Memory B cell (primary cell): ENCODE measurements at places on chromosomes 6 and 20.
A peak's percentile ranks its signal among the peaks of the same experiment; 100 is the strongest.

DNA sequence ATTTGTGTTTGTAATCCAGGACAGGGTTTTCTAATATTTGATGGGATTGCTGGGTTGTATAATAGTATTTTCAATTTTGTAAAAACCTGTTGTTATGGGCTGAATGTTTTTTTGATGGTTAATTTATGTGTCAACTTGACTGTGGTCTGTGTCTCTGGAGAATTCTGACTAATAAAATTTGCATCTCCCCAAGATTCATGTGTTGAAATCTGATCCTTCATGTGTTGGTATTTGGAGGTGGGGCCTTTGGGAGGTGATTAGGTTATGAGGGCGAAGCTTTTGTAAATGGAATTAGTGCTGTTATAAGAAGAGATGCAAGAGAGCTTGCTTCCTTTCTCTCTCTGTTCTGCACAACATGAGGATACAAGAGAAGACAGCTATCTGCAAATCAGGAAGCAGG lies 48.7 kb upstream of the SAMD5 start:
- H3K27me3 ChIP-seq, result peaks cover 2% of the 10 kb centered on the region
- peaks cover 2% of the 10 kb centered on the region for H3K4me1 ChIP-seq
- no peaks in the 10 kb centered on the region for H3K36me3 ChIP-seq
- DNase-seq, result no peak
- no peak overlapping the region for H3K4me3 ChIP-seq
- no peak overlapping the region for H3K27ac ChIP-seq

GRCh38 chr20:58078741-58079522 lies 149.5 kb downstream of the ANKRD60 start:
- H3K4me3 ChIP-seq, result no peak overlapping the region
- DNase-seq, result no peak
- peaks cover 12% of the 10 kb centered on the region for H3K27me3 ChIP-seq
- no peaks in the 10 kb centered on the region for H3K36me3 ChIP-seq
- peaks cover 3% of the 10 kb centered on the region for H3K4me1 ChIP-seq
- H3K27ac ChIP-seq, result no peak overlapping the region

DNA sequence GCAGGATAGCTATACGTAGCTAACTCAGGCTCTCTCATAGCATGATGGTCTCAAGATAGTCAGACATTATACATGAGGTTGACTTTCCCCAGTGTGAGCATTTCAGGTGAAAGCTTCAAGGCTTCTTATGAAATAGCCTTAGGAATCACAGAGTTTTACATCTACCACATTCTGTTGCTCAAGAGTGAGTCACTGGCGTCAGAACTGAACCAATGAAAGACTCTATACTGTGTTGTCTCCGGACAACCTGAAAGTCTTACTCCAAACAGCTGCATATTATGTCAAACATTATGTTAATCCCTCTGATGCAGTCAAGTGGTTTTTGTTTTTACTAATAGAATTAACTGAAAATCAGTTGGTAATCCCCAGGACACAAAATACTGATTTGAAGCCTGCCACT lies 79.8 kb upstream of the TRDN start:
- no peak overlapping the region for H3K4me3 ChIP-seq
- H3K36me3 ChIP-seq, result no peaks in the 10 kb centered on the region
- H3K27me3 ChIP-seq, result no peaks in the 10 kb centered on the region
- no peak for DNase-seq
- H3K4me1 ChIP-seq, result no peaks in the 10 kb centered on the region
- no peak overlapping the region for H3K27ac ChIP-seq

DNA sequence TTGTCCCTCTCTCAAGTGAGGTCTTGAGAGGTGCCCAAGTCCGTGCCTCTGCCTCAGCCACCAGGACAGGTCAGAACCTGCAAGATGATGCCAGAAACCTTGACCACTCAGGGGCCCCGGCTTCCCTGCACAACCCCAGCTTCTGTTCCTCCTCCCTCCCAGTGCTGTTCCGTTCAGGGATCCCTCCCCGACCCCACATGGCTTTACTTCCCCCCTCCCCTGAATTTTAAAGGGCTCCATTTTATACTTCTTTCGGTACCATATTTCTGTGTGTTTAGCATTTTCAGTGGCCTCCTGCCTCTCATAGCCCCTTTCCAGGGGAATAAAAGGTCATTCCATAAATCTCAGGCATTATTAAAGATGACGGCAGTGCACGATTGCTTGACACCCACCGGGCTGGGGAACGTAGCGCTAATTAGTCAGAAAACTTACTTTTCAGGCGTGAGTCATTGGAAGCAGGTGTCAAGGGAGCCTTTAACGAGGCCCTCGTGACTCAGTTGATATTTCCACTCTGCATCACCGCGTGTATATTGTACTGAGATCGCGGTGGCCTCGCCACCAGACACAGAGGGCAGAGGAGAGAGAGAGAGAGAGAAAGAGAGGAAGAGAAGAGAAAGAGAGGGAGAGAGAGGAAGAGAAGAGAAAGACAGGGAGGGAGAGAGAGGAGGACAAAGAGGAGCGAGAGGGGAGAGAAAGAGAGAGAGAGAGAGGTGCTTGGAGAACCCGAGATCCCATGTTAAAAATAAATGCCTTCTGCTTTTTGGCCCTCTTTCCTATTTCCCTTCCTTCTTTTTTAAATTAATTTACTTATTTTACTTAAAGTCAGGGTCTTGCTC lies 21.3 kb downstream of the KCNG1 start:
- peaks cover 27% of the 10 kb centered on the region for H3K27me3 ChIP-seq
- no peaks in the 10 kb centered on the region for H3K36me3 ChIP-seq
- DNase-seq, result no peak
- H3K4me1 ChIP-seq, result no peaks in the 10 kb centered on the region
- no peak overlapping the region for H3K4me3 ChIP-seq

- no peak overlapping the region for H3K4me3 ChIP-seq
- no peak overlapping the region for H3K27ac ChIP-seq
- no peaks in the 10 kb centered on the region for H3K4me1 ChIP-seq
- DNase-seq, result no peak
- no peaks in the 10 kb centered on the region for H3K36me3 ChIP-seq
Measured at GRCh38 chr6:165060720-165061119, 248.7 kb downstream of the C6orf118 start.

DNA sequence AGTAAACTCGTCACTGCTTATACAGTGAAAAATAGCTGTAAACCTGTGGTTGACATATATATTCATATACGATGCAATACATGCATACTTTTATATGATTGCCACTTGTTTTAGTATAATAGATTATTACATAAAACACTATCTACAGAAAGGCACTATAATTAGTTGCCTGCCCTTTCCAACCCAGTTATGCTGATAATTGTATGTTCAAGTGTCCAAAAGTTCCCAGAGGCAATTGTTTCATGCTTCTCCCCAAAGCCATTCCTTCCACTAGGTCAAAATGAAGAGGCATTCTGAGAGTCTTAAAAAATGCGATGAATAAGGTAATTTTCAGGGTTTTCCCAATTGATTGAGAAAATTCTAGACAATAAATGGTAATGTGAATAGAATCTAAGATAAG lies 434.6 kb downstream of the LMBRD1 start:
- DNase-seq, result no peak
- no peak overlapping the region for H3K27ac ChIP-seq
- H3K4me3 ChIP-seq, result no peak overlapping the region

DNA sequence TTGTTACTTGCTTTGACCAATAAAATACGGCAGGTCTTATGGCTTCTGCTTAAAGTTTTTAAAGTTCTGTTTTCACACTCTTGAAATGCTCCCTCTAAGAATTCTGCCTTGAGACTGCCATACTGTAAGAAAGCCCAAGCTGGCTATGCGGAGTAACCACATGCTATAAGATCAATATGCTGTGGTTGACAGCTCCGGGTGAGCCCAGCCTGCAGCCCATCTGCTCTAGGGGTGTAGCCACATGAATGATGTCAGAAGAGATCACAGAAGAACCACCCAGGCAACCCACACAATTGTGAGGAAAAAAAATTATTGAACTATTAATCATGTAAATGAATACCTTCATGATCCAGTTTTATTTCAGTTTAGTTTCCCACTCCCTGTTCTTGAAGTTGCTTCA lies 26.1 kb upstream of the SH3BGRL2 start:
- no peaks in the 10 kb centered on the region for H3K36me3 ChIP-seq
- H3K27me3 ChIP-seq, result peaks cover 7% of the 10 kb centered on the region
- H3K4me1 ChIP-seq, result no peaks in the 10 kb centered on the region
- H3K27ac ChIP-seq, result no peak overlapping the region

- H3K27me3 ChIP-seq, result peaks cover 7% of the 10 kb centered on the region
- no peak for DNase-seq
- peaks cover 1% of the 10 kb centered on the region for H3K36me3 ChIP-seq
Measured at GRCh38 chr6:15709651-15710269, 46.9 kb upstream of the DTNBP1 start.

DNA sequence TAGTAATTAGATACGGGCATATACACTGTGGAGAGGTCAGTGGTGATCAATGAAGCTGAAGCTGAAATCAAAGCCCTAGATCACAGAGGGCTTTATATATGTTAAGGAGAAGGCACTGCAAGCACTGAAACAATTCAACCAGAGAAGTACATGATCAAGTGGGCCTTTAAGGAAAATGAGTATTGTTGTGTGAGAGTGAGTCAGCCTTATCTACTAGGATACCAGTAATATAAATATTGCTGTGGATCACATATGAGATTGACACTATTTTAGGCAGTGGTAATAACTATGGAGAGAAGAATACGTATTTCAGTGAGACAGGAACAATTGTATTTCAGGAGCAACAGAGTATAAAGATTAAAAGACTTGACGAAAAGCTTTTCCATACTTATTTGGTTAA lies 1172.2 kb upstream of the GJE1 start:
- no peaks in the 10 kb centered on the region for H3K4me1 ChIP-seq
- no peaks in the 10 kb centered on the region for H3K36me3 ChIP-seq
- no peaks in the 10 kb centered on the region for H3K27me3 ChIP-seq
- no peak for DNase-seq
- no peak overlapping the region for H3K27ac ChIP-seq

DNA sequence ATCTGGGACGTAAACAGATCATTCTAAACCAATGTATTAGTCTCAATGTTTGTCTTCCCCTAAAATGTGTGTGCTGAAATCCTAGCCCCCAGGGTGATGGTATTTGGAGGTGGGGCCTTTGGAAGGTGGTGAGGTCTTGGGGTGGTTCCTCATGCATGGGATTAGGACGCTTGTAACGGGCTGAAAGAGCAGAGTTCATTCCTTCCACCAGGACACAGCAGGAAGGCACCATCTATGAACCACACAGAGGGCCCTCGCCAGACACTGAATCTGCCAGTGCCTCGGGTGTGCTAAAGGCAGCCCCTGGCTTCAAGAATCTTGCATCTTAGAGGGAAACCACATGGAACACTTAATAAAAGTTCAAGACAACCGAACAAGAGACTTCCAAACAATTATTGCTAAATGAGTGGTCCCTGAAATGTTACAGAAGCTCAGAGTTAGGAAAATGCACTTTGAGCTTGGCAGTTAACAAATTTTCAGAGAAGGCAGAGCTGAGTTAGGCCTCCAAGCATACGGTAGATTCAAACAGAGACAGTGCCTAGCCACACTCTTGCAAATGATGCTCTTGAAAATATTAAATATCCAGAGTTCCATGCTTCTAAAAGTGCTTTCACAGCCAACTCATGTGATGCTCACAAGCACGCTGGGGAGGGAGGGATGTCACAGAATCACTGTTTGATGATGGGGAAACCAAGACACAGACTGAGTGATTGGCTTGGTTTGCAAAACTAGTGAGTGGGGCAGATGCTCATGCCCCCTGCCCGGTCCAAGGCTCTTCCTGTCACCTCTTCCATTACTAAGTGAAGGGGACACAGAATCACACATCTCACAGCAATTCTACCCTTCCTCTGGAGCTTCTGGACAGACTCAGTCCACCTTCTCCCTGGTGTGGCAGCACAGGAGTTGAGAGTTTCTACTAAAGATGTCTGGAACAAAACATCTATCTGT lies 27.4 kb downstream of the TBC1D7 start:
- DNase-seq, result no peak
- H3K27ac ChIP-seq, result peak overlapping the region; percentile 74
- no peak overlapping the region for H3K4me3 ChIP-seq
- peaks cover 7% of the 10 kb centered on the region for H3K36me3 ChIP-seq

DNA sequence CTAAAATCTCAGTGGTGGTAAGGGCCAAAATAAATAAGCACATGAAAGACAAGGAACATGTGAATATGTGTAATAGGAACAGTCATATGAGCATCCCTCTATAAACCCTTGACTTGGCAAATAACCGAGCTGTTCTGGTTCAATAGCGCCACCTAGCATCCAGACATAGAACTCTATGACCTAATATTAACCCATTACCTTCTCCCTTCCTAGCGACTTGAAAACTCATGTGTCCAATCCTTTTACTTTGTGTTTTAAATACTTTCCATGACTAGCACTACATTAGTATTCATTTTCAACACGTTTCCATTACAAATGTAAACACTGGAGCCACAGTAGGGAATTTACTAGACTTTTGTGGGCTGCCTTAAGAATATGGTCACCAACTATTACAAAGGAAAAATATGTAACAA lies 279.7 kb downstream of the UST start:
- no peak overlapping the region for H3K27ac ChIP-seq
- peaks cover 4% of the 10 kb centered on the region for H3K4me1 ChIP-seq
- H3K36me3 ChIP-seq, result peaks cover 27% of the 10 kb centered on the region
- DNase-seq, result peak; percentile 25

DNA sequence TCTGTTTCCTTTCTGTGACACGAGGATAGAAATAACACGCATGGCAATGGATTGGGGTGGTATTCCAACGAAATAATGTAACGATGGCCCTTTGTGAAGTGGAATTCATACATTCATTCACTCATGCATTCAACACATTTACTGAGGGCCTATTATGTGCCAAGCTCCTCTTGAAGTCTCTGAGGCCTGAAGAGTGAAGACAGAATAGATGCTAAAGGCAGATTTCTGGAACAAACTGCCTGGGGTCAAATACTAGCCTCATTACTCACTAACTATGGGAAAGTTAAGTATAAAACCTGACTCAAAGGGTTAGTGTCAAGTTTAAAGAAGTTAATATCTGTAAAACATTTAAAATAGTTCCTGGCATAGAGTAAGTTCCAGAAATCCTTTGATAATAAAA lies 279.6 kb upstream of the SULF2 start:
- H3K4me3 ChIP-seq, result no peak overlapping the region
- DNase-seq, result no peak
- peaks cover 4% of the 10 kb centered on the region for H3K27me3 ChIP-seq
- H3K4me1 ChIP-seq, result peaks cover 4% of the 10 kb centered on the region
- no peaks in the 10 kb centered on the region for H3K36me3 ChIP-seq

DNA sequence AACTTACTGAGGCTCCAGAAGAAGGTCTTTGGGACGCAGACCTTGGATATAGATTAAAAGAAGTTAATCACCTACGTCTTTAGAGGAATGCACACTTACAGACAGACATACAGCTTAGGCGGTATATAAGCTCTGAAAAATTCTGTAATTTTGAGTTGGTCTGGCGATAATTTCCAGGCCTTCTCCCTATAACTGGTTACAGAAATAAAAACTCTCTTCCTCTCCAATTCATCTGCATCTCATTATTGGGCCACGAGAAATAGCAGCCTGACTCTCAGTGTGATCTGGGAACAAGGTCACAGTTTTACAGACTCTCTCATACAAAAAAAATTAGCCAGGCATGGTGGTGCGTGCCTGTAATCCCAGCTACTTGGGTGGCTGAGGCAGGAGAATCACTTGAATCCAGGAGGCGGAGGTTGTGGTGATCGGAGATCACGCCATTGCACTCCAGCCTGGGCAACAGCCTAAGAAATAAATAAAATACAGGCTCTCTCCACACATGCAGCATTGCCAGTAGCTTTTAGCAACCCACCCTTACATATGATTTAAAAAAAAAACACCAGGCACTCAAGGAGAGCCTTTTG lies 4.7 kb downstream of the ZBTB24 start:
- peak overlapping the region; percentile 93 for H3K27ac ChIP-seq
- peak overlapping the region; percentile 82 for H3K4me3 ChIP-seq
- no peaks in the 10 kb centered on the region for H3K27me3 ChIP-seq
- H3K4me1 ChIP-seq, result peaks cover 47% of the 10 kb centered on the region

GRCh38 chr20:44746367-44747165 lies 901 bp downstream of the KCNK15 start:
- H3K36me3 ChIP-seq, result no peaks in the 10 kb centered on the region
- peaks cover 5% of the 10 kb centered on the region for H3K4me1 ChIP-seq
- H3K27me3 ChIP-seq, result peaks cover 20% of the 10 kb centered on the region
- H3K4me3 ChIP-seq, result peak overlapping the region; percentile 66
